ENCODE measurements at places on chromosomes 1 and 21.

DNA sequence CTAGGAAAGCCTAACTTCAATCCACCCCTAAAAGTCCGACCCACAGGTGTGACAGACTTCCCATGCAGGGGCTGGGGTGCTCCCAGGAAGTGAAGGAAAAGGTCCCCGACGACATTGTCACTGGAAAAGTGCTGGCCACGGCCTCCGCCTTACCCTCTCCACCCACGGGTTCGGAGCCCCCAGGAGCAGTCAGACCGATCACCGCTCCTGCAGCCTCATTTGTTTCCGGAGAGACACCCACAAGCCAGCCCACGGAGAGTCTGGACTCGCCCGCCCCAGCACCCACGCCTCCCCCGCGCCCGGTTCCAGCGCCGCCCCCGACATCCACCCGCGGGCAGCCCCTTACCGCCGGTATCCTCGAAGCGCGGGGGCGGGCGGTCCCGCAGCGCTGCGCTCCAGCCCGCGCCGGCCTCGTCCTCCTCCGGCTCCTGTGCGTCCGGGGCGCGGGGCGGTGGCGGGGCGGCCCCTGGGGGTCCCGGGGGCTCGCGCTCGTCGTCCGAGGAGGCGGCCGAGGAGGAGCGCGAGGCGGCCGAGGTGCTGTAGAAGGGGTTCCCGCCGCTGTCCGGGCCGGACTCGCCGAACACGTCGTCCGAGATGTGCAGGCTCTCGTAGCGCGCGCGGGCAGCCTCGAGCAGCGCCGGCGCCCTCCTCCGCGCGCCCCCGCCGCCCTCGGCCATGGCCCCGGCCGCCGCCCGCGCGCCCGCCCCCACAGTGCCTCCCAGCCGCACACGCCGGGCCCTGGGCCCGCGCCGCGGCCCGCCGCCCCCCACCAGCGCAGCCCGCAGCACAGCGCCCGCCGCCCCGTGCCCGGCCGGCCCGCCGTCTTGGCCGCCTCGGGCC is 660 bp downstream of the PGBD5 start:
- DNase-seq: no peak

GRCh38 chr1:33393991-33394390 is 36.9 kb downstream of the PHC2 start:
- DNase-seq: no peak

DNA sequence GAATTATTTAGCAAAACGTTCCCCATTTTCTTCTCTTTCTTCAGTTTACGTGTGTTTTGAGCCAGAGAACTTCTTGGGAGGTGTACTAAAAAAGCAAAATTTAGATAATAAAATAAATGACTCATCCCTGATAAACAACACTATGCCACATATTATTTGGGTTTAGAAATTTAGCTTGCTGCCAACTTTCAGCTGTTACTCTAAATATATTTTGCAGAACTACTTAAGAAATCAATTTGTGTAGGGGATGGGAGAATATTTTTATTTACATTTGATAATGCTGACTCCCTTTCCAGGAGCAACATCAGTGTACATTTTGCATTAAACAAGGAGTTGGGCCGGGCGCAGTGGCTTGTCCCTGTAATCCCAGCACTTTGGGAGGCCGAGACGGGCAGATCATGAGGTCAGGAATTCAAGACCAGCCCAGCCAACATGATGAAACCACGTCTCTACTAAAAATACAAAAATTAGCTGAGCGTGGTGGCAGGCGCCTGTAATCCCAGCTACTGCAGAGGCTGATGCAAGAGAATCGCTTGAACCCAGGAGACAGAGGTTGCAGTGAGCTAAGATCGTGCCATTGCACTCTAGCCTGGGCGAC is 151.4 kb upstream of the ZRANB2 start:
- DNase-seq: no peak

DNA sequence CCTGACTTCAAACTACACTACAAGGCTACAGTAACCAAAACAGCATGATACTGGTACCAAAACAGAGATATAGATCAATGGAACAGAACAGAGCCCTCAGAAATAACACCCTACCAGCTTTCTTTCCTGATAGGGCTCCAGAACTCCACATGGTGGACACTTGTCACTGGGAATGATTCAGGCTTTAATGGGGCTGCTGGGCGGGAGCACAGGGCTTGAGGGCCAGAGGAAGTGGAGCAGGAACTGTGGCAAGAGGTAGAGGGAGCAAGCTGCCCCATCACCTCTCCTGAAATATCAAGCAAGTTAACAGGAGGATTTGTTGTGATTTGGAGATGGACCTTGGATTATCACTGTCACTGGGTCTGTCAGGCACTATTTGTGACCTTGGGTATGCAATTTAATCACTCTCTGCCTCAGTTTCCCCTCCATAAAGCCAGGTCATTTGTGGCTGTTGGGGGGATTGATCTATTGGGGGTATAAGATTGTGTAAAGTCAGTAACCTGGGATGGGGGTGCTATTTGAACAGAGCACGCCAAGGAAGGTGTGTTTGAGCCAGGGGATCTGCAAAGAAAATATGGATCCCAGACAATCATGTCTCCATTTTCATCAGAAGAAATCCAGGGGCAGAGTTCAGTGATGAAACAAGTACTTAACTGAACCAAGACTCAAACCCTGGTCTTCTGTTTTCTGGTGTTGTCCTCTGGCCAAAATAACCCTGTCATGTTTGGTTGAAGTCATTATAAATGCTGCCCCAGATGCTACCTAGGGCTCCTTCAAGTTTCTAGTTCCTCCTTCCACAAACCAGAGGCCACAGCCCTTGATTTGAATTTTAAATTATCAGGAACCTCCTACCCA is 25.2 kb downstream of the ETS2 start:
- no peak for DNase-seq

DNA sequence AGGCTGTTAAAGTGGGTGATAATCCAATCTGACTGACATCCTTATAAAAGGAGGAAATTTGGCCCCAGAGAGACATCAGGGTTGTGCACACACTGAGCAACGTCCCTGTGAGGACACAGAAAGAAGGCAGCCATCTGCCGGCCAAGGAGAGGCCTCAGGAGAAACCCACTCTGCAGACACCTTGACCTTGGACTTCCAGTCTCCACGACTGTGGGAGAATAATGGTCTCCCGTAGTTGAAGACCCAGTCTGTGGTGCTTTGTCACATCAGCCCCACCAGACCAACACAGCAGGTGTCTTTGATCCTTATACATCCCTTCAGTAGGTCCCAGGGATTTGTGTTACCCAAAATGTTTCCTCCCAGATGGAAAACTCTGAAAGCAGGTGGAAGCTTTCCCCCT is 4.2 kb upstream of the DNAJC28 start:
- DNase-seq: no peak

GRCh38 chr1:95655321-95656020 is 421.5 kb downstream of the RWDD3 start:
- no peak for DNase-seq

DNA sequence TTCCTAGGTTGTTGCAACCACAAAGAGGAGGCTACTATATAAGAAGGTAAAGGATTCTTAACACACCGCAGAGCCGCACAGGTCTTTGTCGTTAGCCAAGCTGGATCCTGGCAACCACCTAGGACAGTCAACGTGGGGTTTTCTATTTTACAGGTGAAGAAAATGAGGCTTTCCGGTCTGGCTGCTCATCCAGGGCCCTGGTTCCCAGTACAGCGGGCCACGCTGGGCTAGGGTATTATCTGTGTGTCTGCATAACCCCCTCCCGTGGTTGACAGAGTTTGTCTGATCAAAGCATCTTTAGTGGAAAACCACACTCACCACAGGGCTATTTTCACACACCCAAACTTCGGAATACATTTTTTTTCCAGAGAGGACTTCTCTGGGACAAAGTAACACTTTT is 39.0 kb upstream of the PDE9A start:
- DNase-seq: no peak

GRCh38 chr1:246798606-246799496 is 74.6 kb downstream of the SCCPDH start:
- no peak for DNase-seq

DNA sequence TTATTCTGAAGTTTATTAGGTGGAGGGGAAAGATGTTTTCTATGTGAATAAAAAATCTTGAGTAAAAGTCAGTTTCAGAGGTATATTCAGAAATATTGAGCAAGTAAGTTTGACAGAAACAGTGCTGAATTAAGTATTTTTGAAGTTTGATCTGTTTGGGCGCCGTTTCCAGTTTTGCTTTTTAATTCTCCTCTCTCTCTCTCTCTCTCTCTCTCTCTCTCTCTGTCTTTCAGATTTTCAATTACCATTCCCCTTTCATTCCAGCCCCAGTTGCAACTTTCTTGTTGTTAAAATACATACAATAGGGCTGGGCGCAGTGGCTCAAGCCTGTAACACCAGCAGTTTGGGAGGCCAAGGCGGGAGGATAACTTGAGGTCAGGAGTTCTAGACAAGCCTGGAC is 24.0 kb downstream of the ADGRL2 start:
- DNase-seq: no peak

DNA sequence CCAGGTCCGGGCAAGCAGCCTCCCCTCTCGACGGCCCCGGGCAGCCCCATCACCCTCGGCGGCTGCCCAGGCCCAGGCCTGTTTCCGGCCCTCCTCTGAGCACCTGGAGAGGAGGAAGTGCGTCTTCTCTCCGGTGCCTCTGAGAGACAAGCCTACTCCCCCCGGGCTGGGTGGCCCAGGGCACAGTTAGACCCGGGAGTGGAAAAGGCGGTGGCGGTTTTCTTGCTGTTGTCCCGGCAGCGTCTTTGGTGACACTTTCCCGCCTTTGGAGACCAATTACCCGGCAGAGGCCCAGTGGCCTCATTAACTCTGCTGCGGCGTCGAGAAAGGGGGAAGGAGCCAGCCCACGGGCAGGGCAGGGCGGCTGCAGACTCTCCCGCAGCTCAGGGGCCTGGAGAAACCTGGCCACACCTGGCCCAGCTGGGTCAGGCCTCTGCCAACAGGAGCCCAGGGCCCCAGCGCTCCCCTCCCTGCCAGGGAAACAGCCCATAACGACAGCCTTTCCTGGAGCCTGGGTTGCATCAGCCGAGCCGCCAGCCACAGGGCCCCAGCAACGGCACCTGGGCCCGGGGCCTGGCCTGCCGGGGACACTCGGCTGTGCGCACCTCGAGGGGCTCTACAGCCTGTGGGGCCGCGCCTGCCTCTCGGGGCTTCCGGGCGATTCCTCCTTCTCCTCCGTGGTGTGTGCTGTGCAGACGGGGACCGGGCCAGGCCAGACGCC is 28.4 kb upstream of the C1orf159 start:
- no peak for DNase-seq

DNA sequence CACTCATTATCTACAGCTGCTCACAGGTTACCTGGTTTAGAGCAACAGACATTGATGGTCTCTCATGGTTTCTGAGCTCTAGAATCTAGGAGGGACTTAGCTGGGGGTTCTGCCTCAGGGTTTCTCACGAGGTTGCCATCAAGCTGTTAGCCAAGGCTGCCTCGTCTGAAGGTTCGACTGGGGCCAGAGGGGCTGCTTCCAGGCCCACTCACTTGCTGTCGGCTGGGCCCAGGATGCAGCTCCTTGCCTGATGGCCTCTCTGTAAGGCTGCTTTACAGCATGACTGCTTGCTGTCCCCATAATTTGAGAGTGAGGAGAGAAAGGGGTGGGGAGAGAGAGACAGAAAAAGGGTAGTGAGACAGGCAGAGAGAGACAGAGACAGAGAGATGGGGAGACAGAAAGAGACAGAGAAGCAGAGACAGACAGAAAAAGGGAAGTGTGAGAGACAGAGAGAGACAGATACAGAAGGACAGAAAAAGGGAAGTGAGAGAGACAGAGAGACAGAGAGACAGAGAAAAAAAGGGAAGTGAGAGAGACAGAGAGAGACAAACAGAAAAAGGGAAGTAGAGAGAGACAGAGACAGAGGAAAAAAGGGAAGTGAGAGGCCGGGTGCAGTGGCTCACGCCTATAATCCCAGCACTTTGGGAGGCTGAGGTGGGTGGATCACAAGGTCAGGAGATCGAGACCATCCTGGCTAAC is 106.8 kb upstream of the C1orf174 start:
- DNase-seq: no peak

- no peak for DNase-seq
Measured at GRCh38 chr1:176885751-176886150, 278.8 kb downstream of the ASTN1 start.

DNA sequence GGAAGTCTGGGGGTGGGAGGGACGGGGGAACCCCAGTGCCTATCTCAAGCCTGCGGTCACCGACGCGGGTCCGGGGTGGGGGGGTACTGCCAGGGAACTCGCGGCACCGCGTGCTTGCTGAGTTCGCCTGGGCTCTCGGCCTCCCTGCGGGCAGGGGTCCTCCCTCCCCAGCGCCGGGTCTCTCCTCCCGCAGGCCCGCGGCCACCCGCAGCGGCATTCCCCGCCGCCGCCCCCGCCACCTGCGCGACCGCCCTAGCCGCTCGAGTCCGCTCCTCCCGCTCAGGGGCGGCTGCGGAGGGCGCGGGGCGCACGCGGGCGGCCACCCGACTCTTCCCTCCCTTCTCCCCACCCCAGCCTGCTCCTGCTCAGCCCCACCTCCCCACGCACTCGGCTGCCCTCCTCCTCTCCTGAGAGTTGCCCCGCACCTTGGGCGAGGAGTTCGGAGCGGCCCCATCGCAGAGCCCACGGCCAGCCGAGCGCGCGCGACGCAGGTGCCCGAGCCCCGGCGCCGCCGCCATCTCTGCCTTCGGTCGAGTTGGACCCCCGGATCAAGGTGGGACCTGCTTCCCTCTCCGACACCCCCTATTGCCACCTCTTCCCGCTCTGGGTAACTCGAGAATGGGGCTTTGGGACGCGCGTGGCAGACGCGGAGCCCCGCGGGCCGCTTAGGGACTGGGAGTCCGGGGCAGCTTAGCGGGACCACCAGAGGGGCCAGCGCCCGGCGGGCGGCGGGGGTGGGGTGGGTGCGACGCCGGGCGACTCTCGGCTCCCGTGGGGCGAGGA is 105.0 kb downstream of the LEPR start:
- no peak for DNase-seq
